ENCODE measurements at places on chromosomes 1 and 21.

GRCh38 chr1:31742462-31743212 is 21.5 kb downstream of the ADGRB2 start:
- DNase-seq: no peak

DNA sequence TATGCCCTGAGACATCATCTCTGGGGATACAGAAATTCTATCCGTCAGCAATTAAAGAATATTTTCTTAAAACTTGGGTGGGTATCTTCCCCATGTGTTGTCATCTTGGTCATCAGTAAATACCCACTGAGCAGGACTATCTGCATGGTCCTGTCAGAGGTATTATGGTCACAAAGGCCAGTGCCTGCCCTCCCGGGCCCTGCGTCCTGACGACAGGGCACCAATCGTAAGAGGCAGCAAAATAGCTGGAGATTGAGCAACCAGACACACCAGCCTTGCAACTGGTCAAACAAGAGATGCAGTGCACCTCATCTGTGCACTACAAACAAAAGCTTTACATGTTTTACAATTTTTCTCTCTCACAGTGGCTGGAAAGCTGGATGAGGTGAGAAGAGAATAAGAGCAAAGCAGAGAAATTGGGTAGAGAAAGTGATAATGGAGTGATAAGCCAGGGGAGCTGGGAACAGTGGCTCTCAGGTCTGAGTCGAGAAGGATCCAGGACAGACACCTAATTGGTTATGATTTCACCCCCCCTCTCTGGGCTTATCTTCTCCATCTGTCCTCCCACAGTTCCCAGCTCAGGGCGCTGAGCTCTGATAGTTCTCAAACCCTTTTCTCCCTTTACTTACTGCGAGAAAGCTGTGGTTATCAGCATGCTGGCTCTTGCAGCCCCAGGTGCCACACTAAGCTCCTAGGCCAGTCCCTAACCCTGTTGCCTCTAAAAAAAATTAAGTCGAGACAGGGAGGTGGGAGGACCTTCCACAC is 8.8 kb upstream of the SRP9 start:
- no peak for DNase-seq

GRCh38 chr1:178941849-178942248 is 71.0 kb upstream of the ANGPTL1 start:
- no peak for DNase-seq

GRCh38 chr1:98045767-98046641 is 125.2 kb upstream of the DPYD start:
- DNase-seq: peak; percentile 34

GRCh38 chr1:168235937-168236336 is 10.1 kb downstream of the SFT2D2 start:
- no peak for DNase-seq

DNA sequence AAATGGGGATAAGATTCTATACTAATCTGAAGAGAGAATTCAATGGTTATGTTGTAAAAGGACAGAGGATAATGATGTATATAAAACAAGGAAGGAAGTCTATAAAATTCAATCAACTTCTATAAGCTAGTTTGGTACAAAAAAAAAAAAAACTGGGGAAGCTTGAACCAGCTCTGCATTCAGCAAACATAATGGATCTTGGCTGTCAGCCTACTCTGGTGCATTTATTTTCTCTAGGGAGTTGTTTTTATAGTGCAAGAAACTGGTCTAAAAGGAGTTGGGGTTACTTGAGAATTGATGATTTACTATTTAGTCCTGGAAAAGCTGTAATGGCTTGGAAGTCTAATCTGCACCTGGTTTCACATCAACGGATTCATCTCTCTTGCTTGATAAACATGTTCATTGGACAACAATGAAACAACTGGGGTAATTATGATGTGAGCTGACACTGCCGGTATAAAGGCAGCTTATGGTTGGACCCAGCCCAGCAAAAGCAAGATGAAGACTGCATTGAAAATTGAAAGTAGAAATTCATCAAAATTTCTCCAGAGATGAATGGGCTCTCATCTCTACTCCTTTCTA is 199.4 kb upstream of the NRIP1 start:
- no peak for DNase-seq

GRCh38 chr1:204889681-204890383 is 19.2 kb downstream of the NFASC start:
- no peak for DNase-seq

DNA sequence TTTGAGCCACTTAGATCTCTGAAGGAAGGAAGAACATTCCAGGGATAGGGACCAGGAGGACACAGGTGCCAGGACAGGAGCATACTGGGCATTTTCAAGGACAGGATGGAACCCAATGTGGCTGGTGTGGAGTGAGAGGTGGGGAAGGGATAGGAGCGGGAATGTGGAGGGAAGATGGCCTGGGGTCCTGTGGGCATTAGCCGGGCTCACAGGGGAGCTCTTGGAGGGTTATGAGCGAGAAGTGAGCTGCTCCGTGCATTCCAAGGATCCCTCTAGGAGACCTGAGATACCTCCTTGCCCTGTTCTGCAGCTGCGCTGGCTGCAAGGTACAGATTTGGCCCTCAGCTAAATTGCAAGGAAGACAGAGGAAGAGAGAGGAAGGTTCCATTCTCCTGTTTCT is 87.5 kb downstream of the IER5 start:
- DNase-seq: no peak

DNA sequence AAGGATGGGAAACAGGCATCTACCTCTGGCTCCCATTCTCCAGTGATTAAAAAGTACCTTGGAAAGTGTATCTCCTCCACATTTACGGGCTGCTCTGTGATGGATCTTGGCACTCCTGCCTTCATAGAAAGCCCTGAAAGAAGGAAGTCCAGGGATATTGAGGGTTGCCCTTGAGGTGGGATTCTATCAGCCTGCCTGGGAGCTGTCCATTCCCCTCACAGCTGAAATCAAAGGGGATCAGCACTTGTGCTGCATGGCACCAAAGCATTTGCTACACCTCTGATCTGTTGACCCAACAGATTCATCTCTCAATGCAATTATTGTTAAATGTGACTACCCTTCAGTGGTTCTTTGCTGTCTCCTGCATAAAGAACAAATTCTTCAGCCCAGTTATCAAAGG is 442.0 kb upstream of the RUNX1 start:
- DNase-seq: no peak

GRCh38 chr1:213452501-213452900 is 401.5 kb downstream of the RPS6KC1 start:
- no peak for DNase-seq

DNA sequence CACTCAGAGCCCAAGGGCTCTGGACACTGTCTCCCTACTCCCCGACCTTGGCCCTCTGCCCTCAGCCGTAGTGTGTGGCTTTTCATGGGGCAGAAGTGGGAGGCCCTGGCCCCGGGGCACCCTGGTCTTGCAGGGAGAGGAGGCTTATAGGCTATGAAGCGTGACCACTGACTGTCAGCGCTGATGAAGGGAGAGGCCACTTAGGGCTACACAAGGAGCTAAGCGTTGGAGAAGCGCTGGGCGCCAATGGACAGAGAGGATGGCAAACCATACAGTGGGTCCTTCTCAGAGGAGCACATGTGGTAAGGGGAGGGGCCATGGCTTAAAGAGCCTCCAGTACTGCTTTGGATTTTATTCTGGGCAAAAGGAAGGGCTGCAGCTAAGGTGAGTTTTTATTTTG is 7.9 kb downstream of the CRABP2 start:
- no peak for DNase-seq

GRCh38 chr1:104991702-104992101 is 1242.0 kb downstream of the AMY1C start:
- peak; percentile 51 for DNase-seq

GRCh38 chr1:241600496-241600901 is 39.7 kb downstream of the CHML start:
- DNase-seq: no peak

GRCh38 chr1:93549811-93550210 is 101.9 kb downstream of the FNBP1L start:
- DNase-seq: no peak

GRCh38 chr1:40742363-40743061 is 41.1 kb upstream of the KCNQ4 start:
- DNase-seq: no peak

- DNase-seq: no peak
Observed at GRCh38 chr1:231194476-231194842, 32.6 kb downstream of the TRIM67 start.

DNA sequence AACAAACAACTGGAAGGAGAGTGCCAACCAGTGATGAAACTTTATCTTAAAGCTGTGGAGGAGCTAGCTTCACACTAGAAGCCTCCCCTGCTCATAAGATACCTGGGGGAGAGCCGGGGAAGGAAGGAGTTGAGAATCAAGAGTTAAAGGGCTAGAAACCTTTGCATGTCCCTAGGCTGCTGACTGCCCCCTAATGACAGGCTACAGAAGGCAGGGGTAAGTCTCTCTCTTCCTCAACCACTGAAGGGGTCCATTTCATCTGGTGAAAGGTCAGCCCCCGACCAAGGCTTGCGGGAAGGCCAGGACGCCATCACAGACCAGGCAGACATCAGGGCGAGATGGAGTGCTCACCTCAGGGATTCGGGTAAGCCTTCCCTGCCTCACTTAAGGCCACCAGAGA is 65.6 kb upstream of the GRHL3 start:
- no peak for DNase-seq

DNA sequence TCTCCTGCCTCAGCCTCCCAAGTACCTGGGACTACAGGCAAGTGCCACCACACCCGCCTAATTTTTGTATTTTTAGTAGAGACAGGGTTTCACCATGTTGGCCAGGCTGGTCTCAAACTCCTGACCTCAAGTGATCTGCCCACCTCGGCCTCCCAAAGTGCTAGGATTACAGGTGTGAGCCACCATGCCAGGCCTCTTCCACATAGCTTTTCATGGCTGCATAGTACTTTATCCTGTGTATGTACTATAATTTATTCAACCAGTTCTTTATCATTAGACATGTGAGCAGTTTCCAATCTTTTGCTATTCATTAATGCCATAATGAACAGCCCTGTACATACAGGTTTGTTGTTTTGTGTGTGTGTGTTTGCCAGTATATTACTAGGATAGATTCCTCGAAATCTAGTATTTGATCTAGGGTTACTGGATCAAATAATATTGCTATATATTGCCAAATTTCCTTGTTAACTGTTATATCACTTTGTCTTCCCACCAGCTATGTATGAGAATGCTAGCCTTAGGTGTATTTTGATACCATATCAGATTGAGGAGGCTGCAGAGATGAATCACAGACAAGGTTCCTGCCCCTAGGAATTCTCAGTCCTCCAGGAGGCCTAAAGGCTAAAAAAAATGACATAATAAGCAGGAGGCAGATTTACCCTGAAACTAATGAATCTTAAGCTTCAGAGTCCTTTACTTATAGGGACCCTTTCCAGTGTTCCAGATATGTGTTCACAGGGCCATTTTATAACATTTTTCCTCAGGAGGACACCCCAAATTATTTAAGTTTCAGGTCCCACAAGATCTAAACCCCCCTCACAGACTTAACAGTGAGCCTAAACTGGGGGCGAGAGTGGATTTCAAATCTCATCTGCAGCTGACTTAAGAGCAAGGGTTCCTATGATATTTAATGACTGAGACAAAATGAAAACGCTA is 2.1 kb upstream of the PDIK1L start:
- no peak for DNase-seq

GRCh38 chr1:75967719-75968118 is 35.5 kb upstream of the ASB17 start:
- DNase-seq: no peak

GRCh38 chr1:212628046-212628445 is 19.5 kb downstream of the ATF3 start:
- DNase-seq: no peak

DNA sequence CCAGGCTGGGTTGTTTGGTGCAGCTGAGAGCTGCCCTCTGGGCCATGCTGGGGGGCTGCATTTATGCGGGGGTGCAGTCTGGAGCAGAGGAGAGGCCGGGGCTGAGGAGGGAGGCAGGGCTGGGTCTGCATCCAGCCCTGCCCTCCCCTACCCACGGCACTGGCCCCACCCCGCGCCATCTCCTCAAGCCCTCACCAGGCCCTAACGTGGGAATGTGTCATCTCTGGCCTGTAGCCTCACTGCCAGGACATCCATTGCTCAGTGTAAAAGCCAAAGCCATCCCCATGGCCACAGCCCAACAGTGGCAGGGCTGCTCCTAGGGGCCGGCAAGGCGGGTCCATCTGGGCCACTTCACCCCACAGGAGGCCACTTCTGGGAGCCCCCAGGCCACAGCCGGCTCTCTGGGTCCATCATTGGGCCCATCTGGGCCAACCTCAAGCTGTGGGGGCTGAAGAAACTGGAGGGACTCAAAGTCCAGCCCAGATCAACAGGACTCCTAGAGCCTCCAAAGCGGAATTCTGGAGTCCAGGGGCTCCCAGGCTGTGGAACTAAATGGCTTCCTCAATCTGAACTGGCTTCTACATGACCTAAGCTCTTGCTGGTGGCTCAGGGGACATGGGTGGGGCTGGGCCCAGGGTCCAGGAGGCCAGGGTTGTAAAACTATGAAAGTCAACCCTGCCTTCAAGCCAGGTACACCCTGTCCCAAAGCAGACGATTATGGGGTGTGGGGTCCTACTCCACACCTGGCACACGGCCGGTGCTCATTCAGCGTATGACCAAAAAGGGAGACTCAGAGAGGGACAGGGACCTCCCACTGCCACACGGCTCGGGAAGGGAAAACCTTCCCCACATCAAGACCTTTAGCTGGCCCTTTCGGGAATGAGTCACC is 32.6 kb downstream of the RUNX3 start:
- DNase-seq: no peak

DNA sequence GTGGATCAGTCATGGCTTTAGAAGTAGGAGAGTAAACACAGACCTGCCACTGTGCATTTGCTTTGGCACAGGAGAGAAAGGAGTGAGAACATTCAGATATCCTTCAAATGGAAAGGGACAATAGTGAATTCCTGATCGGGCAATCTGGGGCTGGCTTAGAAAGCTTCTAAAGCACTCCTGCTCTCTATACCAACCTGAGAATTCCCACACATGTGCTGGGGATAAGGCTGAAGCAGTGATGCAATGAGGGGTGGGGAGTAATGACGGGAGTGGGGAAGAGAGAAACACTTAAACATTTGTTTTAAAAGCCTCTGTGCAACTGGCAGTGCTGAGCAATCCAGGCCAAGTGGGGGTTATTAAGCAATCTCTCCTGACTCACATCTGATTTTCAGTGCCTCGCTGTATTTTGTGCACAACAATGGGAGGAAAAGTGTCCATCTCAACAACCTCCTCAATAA is 108.8 kb downstream of the KIAA0319L start:
- DNase-seq: peak; percentile 48

- no peak for DNase-seq
Observed at GRCh38 chr1:58996341-58997059, 212.7 kb upstream of the JUN start.

DNA sequence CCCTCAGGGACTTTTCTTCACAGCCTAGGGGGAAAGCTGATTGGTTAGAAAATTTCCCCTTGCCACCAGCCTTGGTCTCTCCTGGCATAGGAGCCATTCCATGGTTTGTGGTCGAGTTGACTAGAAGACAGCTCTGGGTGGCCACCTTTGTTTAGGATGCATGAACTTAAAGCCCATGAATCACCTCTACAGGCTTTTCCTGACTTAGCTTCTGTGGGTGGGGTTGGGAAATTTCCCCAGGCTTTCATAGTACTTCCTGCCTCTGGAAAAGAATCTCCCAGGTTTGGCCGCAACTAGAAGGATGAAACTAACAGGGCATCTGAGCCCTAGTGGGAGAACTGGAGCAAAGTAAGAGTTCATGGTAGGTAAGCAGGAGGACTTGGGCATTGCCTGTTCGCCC is 72.6 kb downstream of the SNRPE start:
- DNase-seq: no peak

- no peak for DNase-seq
Observed at GRCh38 chr21:32200029-32200428, 78.8 kb downstream of the MIS18A start.

All from NCI-H2029 (cell line).